ENCODE measurements at places on chromosomes 2 and 18. TPM values are rescaled to one million over a fixed set of nuclear protein-coding genes. Genes with fewer than 3 reads are reported as not detected.

SNTG2 gene
- 5.1 TPM for total RNA-seq

C2orf15 gene
- 1.8 TPM for total RNA-seq

KCNK3 gene
- total RNA-seq: not detected

ARHGAP25 gene
- total RNA-seq: 36.7 TPM

TLK1 gene
- total RNA-seq: 107 TPM

CCBE1 gene
- not detected for total RNA-seq

RAB6D gene
- not detected for total RNA-seq

WDFY1 gene
- 42.6 TPM for total RNA-seq

MEMO1 gene
- total RNA-seq: 34.5 TPM

TMEFF2 gene
- total RNA-seq: not detected

SPATA3 gene
- not detected for total RNA-seq

GNLY gene
- 90.8 TPM for total RNA-seq

OTOS gene
- not detected for total RNA-seq

NYAP2 gene
- not detected for total RNA-seq

SERPINE2 gene
- 2.8 TPM for total RNA-seq

GCG gene
- not detected for total RNA-seq

PHLPP1 gene
- total RNA-seq: 13.1 TPM

OSBPL6 gene
- total RNA-seq: 0.11 TPM

TCF23 gene
- total RNA-seq: not detected

TTN gene
- total RNA-seq: 23.3 TPM

PSMA8 gene
- total RNA-seq: 0.25 TPM

All from CD8-positive, alpha-beta T cell (primary cell).